NCI-H1694 treated with DMSO at 0.1 percent for 48 hours (cell line): ENCODE measurements at places on chromosomes 2 and 18.
A peak's percentile ranks its signal among the peaks of the same experiment; 100 is the strongest.

DNA sequence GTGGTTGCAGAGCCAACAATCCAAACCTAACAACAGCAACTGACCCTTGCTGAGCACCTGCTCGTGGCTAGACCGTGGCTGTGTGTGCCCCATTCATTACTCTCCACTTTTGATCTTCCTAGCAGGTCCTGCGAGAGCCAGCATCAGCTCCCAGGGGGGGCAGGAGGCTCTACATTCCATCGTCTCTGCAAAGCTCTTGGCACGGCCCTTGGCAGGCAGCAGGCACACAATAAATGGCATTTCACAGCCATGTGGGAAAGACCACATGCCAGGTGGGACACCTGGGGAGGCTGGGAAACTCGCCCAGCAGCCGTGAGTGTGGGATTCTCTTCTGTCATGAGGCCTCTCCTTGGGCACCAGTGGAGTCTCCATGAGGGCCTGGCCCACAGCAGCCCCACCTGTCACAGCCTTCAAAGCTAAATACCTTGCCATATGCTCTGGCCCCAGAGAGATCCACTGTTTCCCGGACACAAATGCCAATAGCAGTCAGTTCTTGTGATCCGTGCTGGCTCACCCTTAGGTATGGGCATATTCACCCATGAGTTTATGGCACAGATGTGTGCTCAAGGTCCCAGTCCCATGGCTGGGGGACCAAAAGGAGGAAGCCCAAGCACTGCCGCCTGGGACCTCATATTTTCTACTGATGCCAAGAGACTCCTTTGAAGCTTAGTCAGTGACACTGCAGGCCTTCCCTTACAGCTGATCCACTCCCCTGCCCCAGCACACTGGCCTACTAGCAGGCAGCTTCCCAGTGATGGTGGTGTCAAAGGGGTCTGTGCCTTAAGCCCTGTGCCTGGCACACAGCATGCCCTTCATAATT, 6.8 kb upstream of the TEX51 start:
- DNase-seq = peak; percentile 76

GRCh38 chr18:76764291-76764901, 58.0 kb upstream of the ZNF236 start:
- DNase-seq = no peak

DNA sequence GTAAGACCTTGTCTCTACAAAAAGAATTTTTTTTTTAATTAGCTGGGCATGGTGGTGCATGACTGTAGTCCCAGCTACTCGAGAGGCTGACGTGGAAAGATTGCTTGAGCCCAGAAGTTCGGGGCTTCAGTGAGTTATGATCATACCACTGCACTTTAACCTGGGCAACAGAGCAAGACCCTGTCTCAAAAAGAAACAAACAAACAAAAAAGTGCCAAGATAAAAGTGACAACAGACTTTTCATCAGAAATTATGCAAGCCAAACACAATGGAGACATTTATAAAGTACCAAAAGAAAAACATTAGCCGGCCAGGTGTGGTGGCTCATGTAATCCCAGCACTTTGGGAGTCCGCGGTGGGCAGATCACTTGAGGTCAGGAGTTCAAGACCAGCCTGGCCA, 26.7 kb downstream of the HADHA start:
- DNase-seq = no peak

GRCh38 chr2:32237996-32238395, 26.7 kb downstream of the NLRC4 start:
- no peak for DNase-seq

DNA sequence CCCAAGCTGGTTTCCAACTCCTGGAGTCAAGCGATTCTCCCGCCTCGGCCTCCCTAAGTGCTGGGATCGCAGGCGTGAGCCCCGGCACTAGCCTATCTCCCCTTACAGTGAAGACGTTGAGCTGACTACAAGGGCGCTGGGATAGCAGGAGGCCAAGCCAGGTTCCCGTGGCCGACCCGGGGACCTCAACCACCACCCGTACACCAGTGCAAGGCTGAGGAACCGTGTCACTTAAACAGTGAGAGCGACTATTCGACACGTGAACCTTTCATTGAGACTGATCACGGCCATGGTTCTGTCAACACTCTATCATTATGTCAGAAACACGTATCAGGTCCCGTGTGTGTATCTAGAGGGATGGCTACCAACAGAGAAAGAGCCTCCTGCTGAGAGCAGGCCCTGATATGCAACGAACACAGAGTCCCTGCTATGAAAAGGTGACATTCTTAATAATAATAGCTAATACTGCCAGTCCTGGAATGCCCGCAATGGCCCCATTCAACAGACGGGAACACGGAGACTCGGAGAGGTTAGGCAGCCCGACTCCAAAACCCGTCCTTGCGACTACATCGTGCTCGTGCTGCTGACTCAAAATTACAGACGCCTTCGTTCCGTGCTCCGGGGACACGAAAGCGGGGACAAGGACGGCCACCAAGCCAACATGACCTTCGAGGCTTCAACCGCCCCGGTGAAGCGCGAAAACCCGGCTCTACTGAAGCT, 833 bp downstream of the AFG3L2 start:
- no peak for DNase-seq

DNA sequence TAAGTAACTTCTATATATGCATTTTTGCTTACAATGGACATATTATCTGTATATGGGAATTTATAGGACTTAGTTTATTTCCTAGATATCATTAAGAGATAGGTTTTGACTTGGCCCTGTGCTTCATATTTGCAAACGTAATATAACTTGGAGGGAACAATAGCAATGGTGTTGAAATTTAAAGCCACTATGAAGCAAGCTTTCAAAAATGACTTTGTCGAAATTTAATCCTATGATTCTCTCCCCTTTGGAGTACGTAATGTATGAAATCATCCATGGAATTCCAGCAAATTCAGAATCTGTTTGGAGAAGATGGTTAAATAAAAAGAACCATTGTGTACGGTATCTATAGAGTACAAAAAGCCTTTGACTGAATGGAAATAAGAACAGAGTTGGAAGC, 486.3 kb downstream of the ARHGAP15 start:
- no peak for DNase-seq

DNA sequence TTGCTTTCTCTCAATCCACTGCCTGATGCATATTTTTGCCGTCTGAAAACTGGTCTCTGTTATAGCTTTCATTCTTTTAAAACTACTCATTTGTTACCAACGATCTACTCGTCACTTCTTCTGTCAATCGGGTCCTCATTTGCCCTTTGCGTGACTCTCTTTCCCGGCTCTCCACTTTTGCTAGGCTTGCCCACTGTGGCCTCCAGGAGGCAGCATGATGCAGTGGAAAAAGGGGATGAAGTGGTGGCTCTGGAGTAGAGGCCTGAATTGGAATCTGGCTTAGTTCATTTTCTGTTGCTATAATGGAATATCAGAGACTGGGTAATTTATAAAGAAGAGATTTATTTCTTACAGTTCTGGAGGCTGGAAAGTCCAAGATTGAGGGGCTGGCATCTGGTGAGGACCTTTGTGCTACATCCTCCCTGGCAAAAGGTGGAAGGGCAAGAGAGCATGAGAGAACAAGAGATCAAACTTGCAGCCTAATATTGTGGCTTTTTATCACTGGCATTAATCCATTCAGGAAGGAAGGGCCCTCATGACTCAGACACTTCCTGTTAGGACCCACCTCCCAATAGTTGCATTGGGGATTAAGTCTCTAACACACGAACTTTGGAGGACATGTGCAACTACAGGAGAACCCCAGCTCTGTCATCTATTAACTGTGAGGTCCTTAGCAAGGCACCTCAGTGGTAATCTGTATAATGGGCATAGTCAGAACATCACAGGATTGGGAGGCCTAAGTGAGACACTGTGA, 15.4 kb downstream of the GDF7 start:
- DNase-seq = no peak

DNA sequence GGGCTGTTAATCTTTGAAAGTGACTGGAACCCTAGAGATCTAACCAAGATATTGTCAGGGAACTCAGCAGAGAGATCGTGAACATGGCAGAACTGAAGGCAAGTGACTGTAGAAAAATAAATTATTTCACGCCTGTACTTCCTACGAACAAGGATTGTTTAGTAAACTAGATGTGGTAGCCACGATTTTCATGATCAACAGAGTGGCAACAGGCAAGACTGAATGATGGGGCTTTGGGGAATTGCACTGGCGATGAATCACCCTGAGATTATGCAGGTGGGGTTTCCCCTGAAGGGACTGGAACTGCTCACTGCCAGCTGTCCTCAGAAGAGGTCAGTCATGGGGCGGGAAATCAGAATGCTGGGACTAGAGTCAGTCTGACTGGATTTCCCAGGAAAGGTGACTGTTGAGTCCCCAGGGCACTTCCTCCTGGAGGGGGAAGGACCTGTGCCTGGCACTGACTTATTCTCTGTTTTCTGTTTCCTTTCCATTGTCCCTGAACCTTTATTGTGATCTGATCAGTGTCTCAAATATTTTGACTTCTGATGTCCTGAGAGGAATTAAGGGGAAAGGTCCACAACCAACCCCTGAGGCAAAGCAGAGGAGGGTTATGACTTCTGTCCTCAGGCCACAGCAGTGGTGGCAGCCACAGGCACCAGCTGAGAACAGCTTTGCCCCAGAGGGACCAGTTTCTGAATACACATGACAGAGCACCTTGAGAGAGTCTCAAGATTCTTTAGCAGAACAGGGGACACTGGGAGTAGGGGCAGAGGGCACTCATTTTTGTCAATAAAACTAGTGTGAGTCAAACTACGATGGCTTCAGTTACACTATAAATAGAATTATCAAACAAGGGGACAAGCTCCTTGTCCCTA, 70.0 kb downstream of the NAB1 start:
- no peak for DNase-seq
